ENCODE measurements at places on chromosomes 3 and 15. TPM values are rescaled to one million over a fixed set of nuclear protein-coding genes. Genes with fewer than 3 reads are reported as not detected.
A peak's percentile ranks its signal among the peaks of the same experiment; 100 is the strongest.

- DNase-seq = no peak
Observed at GRCh38 chr15:60548101-60548500, 69.2 kb upstream of the ICE2 start.

Gene TMEM266
- 1.3 TPM for total RNA-seq

GRCh38 chr3:127150513-127151250 is 42.2 kb upstream of the PRR23E start:
- no peak for DNase-seq

GRCh38 chr3:179837374-179837773 is 184.5 kb downstream of the USP13 start:
- no peak for DNase-seq

GRCh38 chr3:66473692-66474091 is 27.1 kb downstream of the LRIG1 start:
- no peak for DNase-seq

DNA sequence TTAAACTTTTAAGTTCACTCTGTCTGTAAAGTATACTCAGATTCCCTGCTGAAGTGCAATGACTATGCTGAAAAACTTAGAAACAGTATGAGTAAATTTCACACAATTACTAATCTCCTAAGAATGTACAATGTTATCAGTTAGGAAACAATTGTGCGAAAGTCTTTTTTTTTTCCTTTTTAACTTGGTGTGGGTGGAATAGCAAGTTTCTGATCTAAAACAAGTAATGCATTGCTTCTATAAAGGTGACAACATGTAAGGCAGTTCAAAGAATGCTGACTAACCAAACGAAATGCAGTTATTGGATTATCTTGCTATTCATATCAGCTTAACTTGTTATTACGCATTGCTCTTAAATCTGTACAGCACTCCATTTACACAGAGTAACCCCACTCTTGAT is 19.3 kb upstream of the SLC12A8 start:
- DNase-seq = no peak

DNA sequence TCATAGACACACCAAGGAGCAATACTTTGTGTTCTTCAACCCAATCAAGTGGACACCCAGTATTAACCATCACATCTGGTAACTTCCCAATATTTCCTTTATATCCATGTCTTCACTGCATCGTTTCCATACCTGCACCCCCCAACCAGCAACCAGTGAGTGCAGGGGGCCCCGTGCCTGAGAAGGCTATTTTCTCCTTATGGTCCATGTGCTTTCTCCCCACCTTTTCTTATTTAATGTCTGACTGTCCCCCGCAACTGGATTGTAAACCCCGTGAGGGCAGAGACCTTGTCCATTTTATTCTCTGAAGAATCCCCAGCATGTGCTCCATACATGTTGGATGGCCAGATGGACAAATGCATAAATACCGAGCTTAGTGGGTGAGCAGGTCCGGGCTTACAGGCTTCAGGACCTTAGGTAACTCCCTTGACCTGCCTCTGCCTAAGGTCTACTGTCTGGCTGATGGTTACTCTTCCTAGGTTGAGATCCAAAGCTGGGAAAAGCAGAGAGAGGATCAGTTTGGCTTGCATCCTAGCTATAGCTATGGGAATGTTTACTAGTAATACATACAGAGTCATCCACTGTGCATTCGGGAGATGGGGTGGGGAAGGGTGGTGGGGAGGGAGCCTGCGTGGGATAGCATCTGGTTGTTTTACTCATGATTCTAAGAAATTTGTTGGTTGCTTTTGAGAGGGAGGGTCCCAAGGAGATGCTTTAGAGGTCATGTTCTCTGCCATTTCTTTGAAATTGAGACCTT is 41.5 kb downstream of the PXYLP1 start:
- no peak for DNase-seq

DNA sequence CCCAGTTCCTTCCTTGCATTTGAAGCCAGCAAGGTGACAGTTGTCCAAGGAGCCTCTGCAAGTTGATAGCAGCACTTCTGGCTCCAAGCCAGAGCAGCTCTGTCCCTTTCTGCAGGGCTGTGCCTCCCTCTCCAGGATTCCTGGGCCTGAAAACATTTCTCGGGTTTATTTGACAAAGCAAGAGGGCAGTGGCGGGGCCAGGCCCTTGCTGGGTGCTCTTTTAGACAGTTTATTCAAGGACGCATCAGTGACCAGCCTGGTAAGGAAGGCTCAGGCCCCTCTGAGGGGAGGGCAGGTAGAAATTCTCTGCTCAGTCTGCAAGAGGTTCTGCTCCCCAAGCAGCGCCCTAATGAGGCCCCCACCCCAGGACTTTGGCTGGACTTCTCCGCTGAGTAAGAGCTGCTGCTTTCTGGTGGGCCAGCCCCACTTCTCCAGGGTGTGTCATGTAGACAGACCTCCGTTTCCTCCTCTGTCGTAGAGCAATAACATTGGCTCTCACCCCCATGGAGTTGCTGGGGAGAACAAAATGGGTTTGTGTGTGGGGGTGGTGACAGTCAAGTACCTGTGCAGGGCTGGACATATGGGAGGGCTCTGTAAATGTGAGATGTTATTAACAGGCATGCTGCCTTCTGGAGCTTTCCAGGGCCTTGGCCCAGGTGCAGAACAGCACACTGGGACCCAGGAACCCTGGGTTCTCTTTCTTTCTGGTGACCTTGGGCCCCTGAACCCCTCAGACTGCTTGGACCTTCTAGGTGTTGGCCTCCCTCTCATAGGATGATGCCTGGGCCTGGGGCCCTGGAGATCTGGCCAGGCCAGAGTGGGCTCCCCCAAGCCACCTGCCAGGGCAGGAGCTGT is 146.2 kb upstream of the TLE3 start:
- peak; percentile 13 for DNase-seq

GRCh38 chr15:56910801-56911200 is 7.6 kb upstream of the TCF12 start:
- no peak for DNase-seq

GRCh38 chr3:146180376-146180775 is 19.4 kb upstream of the PLOD2 start:
- no peak for DNase-seq

Gene BMF
- 4.8 TPM for total RNA-seq

- no peak for DNase-seq
Observed at GRCh38 chr3:50226888-50227389, 9.1 kb upstream of the GNAI2 start.

DNA sequence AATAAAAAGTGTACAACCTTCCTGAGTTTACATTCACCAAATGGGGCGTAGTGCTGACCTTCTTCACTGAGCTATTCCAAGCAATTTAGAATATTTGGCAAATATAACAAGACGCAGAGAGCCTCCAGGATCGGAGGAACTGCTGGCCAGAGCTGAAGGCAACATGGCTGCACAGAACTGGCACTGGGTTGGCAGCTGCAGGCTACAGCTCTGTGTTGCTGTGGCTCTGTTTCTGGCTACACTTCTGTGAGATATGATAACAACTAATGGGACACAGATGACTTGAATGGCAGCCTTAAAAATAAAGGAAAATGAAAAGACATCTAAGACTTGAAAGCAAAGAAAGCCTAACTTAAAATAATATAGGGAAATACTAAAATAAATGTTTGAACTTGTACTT is 10.8 kb upstream of the SLC6A20 start:
- DNase-seq = no peak

DNA sequence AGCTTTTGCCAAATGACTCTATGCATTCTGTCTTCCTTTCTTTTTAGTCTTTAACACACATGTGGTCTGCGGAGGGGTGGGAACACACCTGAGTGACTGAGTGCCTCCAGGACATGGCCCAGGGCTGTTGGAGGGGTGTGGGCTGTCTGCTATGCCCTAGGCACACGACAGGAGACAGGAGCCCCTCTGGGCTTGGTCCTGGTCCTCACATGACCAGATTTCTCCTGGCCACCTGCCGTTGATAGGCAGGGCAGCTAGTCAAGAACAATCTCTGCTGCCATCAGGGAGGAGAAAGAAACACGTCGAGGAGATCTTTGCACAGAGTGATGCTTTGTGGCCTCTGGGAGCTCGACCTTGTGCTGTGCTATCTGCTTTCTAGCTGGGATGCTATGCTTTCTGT is 176.6 kb downstream of the KLF13 start:
- DNase-seq = no peak

Gene CLRN1
- 10.9 TPM for total RNA-seq

Gene CHRNA3
- 0.83 TPM for total RNA-seq

Gene CDCP1
- total RNA-seq = 3.8 TPM

- DNase-seq = peak; percentile 75
Observed at GRCh38 chr3:126679318-126679751, 24.4 kb upstream of the TXNRD3 start.

DNA sequence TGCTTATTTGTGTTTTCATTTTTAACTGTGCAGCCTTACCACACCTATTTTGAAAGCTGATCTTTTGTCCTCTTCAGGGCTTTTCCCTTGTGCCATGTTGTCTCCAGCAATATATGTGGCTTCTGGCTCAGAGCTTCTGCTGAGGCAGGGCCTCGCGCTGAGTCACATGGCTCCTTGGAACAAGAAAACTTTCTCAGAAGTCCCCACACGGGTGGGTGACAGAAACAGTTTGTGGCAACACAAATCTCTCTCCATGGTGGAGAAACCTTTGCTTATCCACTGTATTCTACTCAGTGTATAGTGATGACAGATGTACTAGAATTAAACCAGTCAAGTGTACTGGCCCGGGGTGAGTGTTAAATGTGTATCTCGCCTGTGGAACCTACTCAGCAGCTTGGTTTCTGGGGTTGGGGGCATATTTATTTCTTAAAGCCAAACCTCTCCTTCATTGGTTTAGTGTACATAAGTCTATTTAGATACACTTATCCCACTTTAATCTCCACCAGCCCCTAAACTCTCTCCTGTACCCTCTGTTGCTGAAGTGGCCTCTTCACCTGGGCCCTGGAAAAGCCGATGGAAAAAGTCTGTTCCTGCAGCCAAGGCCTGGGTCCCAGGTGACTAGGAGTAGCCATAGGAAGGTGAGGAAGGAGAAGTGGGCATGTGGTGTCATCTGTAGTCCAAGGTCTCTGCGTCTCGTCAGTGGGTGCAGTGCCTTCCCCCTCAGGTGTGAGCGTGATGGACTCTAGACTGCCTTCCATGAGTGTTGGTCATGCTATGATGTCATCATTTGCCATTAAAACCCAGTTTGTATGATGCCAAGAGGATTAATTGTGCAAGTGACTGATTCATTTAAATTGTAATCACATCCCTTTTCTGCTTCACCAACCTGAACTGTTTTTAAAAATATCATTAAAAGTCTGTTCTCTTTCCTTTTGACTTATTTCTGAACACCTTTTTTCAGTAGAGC is 3.2 kb upstream of the FBXL22 start:
- DNase-seq = no peak

- no peak for DNase-seq
Observed at GRCh38 chr3:193589129-193589528, 3.9 kb upstream of the OPA1 start.
